ENCODE measurements at places on chromosomes 5 and 9. TPM values are rescaled to one million over a fixed set of nuclear protein-coding genes. Genes with fewer than 3 reads are reported as not detected.
A peak's percentile ranks its signal among the peaks of the same experiment; 100 is the strongest.

The C5orf46 gene
- total RNA-seq: 1.4 TPM

The FBLL1 gene
- 0.84 TPM for total RNA-seq

DNA sequence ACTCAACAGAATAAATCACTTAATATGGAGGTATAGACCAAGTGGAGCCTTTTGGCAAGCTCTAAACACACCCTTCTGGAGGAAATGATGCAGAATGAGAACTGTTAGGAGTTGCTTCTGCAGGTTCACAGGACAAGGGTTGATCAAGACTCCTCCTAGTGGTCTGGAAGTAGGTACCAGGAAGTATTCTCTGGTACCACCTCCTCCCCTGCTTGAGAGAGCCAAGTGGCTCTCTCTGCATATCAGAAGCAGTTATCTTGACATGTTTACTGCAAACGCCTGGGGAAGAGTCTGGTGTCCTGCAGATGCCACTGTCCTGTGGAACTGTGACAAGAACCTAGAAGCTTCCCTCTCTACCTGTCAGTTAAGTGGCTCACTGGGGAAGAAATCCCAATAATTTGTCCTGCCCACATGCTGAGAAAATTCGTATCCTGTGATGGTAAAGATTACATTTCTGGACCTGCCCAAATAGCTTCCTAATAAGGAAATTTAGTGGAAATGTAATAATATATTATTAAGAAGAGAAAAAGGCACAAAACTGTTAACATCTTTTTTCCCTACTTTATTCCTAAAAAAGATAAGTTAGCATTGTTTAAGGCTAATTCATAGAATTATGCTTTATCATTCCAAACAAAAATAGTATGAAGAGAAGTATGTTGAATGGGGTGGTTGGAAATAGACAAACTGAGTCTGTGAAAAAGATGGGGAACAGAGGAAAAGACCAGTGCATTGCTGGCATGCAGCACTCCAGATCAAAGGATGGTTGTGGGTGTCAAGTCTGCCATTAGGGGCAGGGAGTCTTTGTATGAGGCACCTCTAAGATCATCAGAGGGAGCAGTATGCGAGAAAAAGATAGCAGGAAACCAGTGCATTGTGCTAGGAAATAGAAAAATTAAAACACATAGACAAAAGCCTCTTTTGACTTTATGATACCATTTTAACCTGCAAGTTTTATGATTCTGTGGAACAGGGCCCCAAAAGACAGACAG lies 118.8 kb downstream of the CDC42SE2 start:
- DNase-seq: no peak

The IL33 gene
- 0.68 TPM for total RNA-seq

DNA sequence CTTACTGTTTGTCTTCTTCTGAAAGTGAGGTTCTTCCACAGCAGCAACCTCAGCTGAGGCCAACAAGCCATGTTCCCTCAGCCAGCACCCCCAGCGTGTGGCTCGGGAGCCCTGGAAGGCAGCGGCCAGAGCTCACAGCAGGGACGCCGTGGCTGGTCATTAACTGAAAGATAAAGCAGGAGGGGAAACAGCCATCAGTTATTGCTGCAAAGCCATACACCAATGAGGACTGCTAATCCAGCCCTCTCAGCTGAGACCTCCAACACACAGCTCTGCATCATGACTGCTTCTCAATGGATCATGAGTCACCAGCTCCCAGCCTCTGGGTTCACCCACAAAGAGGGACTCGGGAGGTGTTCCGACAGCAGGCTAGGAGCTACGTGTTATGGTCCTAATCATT lies 24.3 kb downstream of the ABCA1 start:
- DNase-seq: no peak

DNA sequence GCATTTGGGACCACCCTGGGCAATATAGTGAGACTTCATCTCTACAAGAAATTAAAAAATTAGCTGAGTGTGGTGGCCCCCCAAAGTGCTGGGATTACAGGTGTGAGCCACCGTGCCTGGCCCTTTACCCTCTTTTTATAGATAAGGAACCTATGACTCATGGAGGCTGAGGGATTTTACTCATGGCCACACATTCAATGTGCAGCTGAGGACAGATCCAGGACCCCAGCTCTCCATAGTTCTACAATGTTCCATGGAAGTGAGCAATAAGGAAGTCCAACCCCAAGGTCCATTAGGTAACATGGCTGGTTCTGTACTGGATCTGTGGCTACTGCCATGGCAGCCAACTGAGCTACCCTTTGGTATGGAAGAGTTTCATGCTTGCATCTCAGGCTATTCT lies 25.3 kb upstream of the PDZD2 start:
- DNase-seq: no peak

DNA sequence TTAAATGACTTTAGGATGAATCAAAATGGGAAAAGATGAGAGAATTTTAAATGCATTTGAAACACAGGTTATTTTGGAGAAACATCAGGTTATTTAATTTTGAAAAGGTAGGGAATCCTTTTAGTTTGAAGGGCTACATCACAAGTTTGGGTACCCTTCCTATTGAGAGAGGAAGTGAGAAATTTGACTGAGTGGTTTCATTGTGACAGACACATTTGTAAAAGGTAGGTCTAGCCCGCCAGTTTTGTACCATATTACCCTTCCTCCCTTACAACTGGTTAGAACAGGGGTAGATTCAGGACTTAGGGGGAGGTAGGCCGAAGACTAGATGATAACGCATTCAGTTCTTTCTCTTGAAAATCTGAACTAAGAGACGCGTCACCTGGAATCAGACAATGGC lies 464.2 kb downstream of the EBF1 start:
- no peak for DNase-seq

DNA sequence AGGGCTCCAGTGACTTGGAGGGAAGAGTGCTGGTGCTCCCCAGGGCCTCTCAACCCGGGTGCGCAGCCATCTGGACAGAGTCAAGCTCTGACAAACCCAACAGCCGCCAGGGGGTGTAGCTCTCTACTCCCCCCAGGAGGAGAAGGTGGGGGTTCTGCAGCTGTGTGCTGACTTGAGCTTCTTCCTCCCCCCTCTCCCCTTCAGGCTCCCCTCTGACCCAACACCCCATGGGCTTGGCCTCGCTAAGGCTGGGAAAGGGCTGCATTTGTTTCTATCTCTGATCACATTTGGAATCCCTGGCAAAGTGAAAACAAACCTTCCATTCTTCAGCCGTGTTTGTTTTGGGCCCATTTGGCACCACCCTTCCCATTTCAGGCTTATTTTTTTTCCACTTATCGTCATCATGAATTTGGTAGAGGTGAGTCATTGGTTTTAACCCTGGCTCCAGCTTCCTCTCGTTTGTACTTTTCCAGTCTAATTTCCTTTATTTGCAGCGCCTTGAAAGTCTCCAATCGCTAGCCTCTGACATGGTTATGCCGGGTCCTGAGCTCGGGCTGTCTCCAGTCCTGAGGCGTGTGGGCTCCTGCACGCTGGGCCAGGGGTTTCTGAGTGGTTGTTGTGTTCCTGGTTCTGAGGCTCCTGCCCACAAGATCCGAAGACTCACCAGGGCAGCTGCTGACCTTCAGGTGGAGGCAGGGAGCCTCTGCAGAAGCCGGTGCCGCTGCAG lies 36.1 kb downstream of the DAP start:
- peak; percentile 50 for DNase-seq

The BOD1 gene
- 81.7 TPM for total RNA-seq

GRCh38 chr5:6582507-6583048 lies 50.3 kb downstream of the NSUN2 start:
- DNase-seq: no peak

GRCh38 chr5:178467205-178467567 lies 123.0 kb downstream of the COL23A1 start:
- no peak for DNase-seq

The TERT gene
- 0.21 TPM for total RNA-seq

DNA sequence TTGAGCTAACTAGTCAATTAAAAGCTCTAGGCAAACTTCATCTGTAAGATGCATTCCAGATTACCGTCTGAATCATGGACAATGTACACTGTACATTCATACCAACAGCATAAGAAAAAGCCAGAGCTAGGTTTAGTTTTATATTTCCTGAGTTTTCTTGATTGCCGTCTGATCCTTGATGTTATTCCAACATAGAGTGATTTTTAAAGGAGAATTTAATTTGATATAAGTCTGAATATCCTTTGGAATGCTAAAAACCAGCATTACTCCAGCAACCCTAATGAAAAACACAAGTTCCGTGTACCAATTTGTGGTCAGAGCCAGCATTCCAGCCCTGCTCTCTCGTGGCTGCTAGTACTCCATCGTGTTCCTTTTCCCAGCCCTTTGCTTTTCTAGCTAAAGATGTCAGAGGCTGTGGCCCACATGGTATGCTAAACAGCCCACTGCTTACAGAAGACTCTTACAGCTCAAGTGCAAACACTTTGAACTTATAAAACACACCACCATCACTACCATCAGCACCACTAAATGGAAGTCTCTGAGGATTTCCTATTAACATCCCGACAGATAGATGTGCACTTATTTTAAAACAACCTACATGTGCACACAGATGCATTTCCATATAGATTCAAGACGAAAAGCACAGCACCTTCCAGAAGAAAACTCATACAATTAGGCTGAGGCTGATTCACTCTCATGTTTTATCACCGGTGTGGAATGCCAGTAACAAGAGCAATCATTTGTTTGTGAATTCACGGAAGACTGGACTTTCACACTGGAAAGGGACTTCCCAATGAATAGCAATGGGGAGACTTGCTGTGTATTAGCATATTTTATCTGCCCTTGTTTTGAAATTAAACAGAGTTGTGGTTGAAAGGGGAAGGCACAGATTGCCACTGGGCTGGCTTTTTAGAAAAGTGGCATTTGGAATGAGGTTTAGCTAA lies 246.9 kb upstream of the GAS1 start:
- peak; percentile 95 for DNase-seq

The ZFP37 gene
- total RNA-seq: 0.68 TPM

DNA sequence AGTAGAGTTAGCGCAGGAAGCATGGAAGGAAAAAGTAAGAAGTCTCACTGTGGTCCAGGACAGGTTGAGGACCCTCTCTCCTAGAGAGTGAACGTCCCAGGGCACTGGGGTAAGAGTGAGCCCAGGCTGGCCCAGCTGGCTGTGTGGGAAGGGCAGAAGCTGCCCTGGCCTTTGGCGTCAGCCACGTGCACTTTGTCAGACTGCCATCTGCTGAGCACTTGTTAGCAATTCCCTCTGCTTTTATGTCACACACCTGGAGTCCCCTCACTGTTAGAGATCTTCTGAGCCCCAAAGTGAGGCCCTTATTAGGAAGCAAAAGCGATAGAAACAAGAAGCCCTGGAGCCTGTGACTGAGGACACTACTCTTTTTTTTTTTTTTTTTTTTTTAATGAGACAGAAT lies 79.1 kb downstream of the UGCG start:
- DNase-seq: no peak

DNA sequence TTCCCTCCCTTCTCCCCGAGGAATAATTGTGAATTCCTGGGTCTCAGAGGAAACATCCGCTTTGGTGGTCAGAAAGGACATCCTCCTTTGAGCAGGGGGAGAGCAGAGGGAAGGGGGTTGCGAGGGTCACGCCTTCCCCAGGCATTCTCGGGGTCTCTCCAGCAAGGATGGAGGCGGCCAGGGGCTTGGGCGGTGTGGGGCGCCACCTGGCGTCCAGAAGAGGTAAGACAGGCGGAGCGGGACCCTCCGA lies 129.1 kb downstream of the KCNIP1 start:
- DNase-seq: no peak

- no peak for DNase-seq
Measured at GRCh38 chr5:143496943-143497342, 93.5 kb upstream of the NR3C1 start.

The GCNT4 gene
- total RNA-seq: 3.2 TPM

The PCDHGA4 gene
- total RNA-seq: 3.6 TPM

- peak; percentile 29 for DNase-seq
Measured at GRCh38 chr5:79795764-79796398, 106.2 kb downstream of the CMYA5 start.

DNA sequence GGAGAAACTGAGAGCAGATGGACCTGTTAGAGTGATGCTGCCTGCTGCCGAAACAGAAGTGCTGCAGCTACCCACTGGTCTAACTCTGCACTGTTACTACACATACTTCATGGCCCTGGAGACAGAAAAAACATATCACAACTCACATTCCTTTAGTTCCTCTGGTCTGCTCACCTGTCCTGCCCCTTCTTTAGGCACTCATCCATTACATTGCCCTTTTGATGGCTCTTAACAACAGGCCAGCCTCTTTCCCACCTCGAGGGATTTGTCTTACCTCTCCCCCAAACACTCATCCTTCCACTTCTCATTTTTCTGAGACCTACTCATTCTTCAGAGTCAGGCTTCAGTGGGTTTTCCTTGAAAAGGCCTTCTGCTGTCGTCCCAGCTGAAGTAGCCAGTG lies 49.2 kb downstream of the KCTD16 start:
- peak; percentile 7 for DNase-seq

The OGN gene
- total RNA-seq: not detected

The RIMOC1 gene
- total RNA-seq: 30.7 TPM

DNA sequence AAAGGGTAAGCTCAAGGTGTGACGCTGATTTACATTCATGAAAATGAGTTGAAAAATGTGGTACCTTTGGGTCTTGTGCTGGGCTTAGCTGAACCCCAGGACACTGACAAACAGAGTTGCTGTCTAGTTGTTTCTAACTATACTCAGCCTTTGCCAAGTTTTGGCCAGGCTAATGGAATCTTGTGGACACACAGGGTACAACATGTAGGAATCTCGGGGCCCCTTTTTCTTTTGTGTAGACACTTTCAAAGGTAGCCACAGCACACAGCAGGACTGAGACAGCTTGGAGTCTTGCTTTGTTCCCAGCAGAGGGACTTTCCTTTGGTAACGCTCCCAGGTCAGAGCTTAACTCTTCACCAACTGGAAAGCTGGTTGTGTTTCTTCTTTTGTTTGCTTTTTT lies 7.8 kb downstream of the LIX1 start:
- DNase-seq: no peak

DNA sequence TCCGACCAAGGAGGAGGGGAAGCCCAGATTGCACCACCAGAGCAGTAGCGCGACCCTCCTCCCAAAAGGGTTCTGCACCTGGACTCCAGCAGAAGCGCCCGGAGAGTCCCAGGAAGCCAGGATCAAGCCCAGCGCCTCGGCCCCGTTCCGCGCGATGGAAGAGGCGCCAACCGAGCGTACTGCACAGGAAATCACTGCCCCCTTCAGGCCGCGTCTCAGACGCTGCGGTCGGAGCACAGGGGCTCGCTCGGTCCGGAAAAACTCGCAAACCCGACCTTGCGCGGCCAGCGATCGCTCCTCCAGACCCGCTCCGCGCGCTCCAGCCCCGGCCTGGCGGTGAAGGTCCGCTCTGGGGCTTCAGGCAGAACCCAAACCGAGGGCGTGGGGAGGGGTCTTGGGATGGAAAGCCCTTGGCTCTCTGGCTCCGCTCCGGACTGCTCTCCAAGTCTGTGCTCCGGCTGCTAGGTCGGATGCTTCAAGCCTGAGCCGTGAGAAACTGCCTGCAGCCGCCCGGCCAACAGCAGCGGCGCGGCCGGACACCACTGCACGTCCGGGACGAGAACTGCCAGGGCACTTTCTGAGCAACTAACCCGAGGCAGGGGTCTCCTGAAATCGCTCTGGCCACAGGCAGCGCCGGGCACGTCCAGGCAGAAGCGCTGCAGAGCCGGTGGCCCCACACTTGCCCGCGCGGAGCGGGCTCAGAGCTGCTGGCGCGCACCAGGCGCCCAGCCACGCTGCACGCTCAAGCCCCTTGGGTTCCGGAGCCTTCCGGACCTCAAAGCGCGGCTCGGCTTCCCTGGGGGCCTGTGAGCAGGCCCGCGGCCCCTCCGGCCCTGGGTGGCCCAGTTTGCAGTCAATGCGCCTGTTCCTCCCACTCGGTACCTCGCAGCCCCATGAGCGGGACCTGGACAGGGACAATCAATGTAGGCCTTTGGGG lies 1.3 kb downstream of the GABBR2 start:
- peak; percentile 10 for DNase-seq
